ENCODE measurements at places on chromosomes 3 and 15.

- no peaks in the 10 kb centered on the region for H3K27me3 ChIP-seq
- H3K36me3 ChIP-seq, result no peaks in the 10 kb centered on the region
- no peak overlapping the region for H3K27ac ChIP-seq
- no peaks in the 10 kb centered on the region for H3K4me1 ChIP-seq
- H3K4me3 ChIP-seq, result no peak overlapping the region
- no peak for DNase-seq
Observed at GRCh38 chr15:28459279-28459678, 73.5 kb downstream of the GOLGA8G start.

GRCh38 chr3:152314677-152315353, 46.1 kb downstream of the MBNL1 start:
- H3K27ac ChIP-seq, result peak overlapping the region; percentile 21
- H3K4me1 ChIP-seq, result peaks cover 47% of the 10 kb centered on the region
- H3K4me3 ChIP-seq, result no peak overlapping the region
- H3K27me3 ChIP-seq, result no peaks in the 10 kb centered on the region
- H3K36me3 ChIP-seq, result peaks cover 4% of the 10 kb centered on the region

DNA sequence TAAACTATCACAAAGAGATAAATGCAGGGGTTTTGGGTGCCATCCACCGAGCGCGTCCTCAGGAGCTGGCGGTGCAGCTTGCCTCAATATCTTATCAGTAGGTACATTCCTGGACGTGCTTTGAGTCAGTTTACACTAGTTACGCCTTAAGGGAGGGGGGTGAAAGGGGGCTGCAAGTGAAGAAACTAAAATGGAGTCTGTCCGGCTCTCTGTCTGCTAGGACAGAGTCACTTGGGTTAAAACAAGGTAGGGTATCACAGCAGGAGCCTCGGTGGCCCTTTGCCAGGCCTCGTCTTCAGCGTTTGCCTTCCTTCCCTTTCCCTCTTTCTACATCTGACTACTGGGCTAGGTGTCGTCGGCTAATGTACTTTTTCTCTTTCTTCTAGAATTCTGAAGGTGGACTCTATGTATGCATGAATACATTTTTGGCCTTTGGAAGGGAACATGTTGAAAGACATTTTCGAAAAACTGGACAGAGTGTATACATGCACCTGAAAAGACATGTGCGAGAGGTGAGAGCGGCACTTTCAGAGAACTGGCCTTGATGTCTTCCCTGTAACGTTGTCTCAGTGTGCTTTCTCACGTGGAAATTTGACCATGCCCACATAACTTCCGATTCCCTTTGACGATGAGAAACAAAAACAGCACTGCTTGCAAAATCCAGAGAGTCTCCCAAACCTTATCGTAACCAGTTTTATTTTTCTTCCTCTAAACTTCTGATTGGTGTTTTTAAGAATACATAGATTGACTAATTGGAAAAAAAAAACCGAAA, 28.8 kb downstream of the USP13 start:
- H3K36me3 ChIP-seq, result peaks cover 3% of the 10 kb centered on the region
- DNase-seq, result no peak
- no peaks in the 10 kb centered on the region for H3K27me3 ChIP-seq
- H3K27ac ChIP-seq, result no peak overlapping the region
- no peak overlapping the region for H3K4me3 ChIP-seq
- no peaks in the 10 kb centered on the region for H3K4me1 ChIP-seq

DNA sequence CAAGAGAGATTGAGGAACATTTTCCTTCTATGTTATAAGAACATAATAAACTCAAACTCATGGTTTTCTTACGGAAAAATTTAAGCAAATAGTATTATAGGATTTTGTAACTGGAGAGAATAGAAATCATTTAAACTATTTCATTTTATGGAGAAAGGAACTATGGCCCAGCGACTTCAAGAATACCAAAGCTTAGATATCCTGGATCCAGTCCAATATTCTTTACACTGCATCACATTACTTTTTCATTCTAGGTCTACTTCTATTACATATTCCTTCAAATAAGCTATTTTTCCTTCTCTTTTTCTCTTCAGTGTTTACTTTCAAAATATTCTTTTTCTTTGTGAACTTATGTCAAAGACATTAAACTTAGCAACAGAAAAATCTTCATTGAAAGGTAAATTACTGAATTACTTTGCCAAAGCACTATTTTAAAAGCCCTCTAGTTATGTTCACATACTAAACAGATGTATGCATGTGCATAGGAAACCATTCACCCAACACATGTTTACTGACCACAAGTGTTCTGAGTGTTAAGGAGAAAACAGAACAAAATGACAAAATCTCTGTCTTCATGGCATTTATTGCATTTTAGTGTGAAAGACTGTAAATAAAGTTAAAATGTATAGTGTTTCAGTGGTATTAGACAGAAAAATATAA, 20.4 kb downstream of the KPNA4 start:
- H3K36me3 ChIP-seq, result no peaks in the 10 kb centered on the region
- no peaks in the 10 kb centered on the region for H3K4me1 ChIP-seq
- H3K27me3 ChIP-seq, result no peaks in the 10 kb centered on the region

- no peaks in the 10 kb centered on the region for H3K27me3 ChIP-seq
- no peaks in the 10 kb centered on the region for H3K36me3 ChIP-seq
- H3K4me1 ChIP-seq, result no peaks in the 10 kb centered on the region
- H3K4me3 ChIP-seq, result no peak overlapping the region
- no peak for DNase-seq
Observed at GRCh38 chr3:128078322-128078721, 26.1 kb downstream of the SEC61A1 start.

DNA sequence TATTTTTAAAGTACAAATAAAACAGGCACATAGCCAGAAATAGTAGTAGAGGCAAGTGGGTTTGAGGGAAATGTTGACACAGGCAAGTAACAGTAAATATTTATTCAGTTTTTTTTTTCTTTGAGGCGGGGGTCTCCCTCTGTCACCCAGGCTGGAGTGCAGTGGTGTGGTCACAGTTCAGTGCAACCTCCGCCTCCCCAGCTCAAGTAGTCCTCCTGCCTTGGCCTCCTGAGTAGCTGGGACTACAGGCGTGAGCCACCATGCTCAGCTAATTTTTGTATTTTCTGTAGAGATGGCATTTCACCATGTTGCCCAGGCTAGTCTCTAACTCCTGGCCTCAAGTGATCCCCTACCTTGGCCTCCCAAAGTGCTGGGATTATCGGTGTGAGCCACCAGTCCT, 43.5 kb downstream of the PHLDB2 start:
- no peaks in the 10 kb centered on the region for H3K4me1 ChIP-seq
- H3K4me3 ChIP-seq, result no peak overlapping the region
- H3K27me3 ChIP-seq, result no peaks in the 10 kb centered on the region
- DNase-seq, result no peak

DNA sequence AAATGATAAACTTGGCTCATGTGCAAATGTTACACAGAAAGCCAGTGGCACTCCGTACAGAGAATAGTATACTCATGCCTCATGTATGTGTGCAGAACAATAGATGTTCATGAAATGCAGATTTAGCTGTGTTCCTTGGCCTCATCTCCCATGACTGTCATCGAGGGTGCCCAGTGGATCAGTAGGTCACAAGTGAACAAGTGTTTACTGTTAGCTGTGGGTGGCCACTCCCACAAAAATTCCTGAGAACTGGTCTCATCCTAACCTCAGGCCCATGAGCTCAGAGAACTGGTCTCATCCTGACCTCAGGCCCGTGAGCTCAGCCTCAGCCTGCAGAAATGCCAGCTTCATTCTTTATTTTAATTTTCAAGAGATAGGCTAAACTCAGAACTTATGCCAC, 124.1 kb downstream of the GADL1 start:
- H3K27ac ChIP-seq, result no peak overlapping the region
- no peak for DNase-seq
- H3K4me1 ChIP-seq, result no peaks in the 10 kb centered on the region
- H3K4me3 ChIP-seq, result no peak overlapping the region
- no peaks in the 10 kb centered on the region for H3K27me3 ChIP-seq

DNA sequence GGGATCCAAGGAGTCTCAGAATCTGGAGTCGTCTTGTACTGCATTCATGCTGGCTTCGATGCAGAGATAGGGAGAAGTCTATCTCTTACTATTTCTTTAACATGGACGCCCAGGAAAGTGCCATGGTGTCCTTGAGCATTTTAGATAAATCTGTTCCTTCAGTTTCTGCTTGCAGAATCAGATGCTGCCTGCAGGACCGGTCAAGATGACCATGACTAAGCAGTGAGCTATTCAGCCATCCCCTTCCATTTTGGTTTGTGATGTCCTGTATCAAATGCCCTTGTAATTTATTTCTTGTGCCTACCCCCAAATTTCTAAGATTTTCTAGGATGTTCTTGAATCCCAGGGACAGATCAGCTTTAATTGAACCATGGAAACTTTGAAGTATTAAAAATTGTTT, 139.4 kb upstream of the TP63 start:
- no peaks in the 10 kb centered on the region for H3K4me1 ChIP-seq
- H3K36me3 ChIP-seq, result no peaks in the 10 kb centered on the region
- no peaks in the 10 kb centered on the region for H3K27me3 ChIP-seq
- no peak overlapping the region for H3K4me3 ChIP-seq

All from naive thymus-derived CD4-positive, alpha-beta T cell (primary cell).